Inflammatory macrophage (primary cell): ENCODE measurements at places on chromosomes 3 and 15.

DNA sequence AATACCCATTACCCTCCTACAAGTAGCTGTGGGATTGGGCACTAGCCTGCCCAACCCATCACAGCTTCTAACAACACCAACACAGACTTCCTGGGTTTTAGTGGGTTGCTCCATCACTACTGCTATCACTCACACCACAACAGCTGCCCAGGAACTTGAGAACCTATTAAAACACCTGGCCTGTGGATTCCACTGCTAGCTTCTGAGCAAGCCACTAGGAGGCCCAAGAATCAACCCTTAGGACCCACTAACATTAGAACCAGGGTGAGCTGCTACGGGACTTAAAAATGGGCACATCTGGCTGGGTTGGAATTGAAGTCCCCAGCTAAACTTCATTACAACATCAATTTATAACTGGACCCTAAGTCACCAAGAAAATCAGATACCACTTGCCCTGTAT, 113.2 kb upstream of the TP63 start:
- DNase-seq = no peak

GRCh38 chr3:187274977-187275338, 16.6 kb downstream of the MASP1 start:
- DNase-seq = no peak

- DNase-seq = no peak
These were observed 168.2 kb upstream of the GPR149 start for GRCh38 chr3:154598166-154598565.

GRCh38 chr3:115790759-115791158, 167.4 kb downstream of the GAP43 start:
- DNase-seq = peak; percentile 23

DNA sequence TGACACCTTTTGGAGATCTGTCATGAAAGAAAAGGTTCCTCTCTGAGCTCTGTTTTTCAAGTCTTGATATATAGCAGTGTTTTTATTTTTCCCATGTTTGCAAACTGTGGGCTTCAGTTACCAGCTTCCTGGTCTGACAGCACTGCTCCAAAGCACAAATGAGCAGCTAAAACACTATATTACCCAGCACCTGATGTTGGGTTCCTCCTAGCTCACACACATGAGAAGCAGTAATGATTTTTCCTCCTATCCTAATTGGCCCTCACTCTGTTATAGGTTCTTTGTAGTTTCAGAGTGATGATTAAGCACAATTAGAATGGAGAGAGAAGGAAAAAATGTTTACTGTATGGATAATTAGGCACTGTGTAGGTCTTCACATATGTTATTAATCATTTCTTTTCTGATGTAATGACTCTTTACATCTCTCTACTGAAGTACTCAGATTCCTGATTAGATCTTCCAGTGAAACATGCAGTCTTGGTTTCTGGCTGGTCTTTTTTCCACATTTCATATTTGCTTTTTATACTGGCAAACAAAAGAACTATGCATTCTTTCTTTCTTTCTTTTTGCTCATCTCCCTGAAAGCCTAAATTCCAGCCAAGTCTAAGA, 939.7 kb downstream of the NSUN3 start:
- no peak for DNase-seq
